ENCODE measurements at places on chromosomes 2 and 18. TPM values are rescaled to one million over a fixed set of nuclear protein-coding genes. Genes with fewer than 3 reads are reported as not detected.

- DNase-seq: no peak
These were observed 11.4 kb upstream of the SMIM21 start for GRCh38 chr18:75438891-75439290.

STAT1 gene
- 34.8 TPM for total RNA-seq

SGPP2 gene
- 2.1 TPM for total RNA-seq

RGPD8 gene
- total RNA-seq: 8.3 TPM

AOX1 gene
- 48.2 TPM for total RNA-seq
